Activated effector memory CD4-positive, alpha-beta T cell treated with Interleukin-2 at 50 U/mL for 16 hours (primary cell): ENCODE measurements at places on chromosomes 4 and X.

GRCh38 chrX:106899841-106900240 is 3.3 kb downstream of the RIPPLY1 start:
- no peak for DNase-seq

DNA sequence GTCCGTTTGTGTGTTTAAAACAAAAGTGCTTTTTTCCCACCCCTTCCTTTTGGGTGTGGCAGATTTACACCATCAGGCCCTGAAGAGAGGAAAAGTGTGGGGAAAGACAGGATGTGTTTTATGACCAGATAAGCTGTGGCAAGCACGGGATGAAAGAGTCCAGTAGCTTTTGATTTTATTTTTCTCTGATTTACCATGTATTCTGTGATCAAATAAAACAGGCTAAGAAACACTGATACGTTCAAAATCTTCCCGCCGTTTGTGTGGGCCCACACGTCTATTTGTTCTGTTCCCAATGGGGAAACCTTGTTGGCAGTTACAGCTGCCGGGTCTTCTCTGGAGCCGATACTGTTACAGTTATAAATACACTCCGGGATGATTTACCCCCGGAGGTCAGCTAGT is 10.8 kb downstream of the LRP2BP start:
- no peak for DNase-seq

- DNase-seq = no peak
Observed at GRCh38 chrX:45774961-45775360, 574.3 kb upstream of the DIPK2B start.

- DNase-seq = no peak
Observed at GRCh38 chr4:29983890-29984289, 736.3 kb upstream of the PCDH7 start.

- peak; percentile 30 for DNase-seq
Observed at GRCh38 chr4:38664706-38665401, 855 bp downstream of the KLF3 start.

DNA sequence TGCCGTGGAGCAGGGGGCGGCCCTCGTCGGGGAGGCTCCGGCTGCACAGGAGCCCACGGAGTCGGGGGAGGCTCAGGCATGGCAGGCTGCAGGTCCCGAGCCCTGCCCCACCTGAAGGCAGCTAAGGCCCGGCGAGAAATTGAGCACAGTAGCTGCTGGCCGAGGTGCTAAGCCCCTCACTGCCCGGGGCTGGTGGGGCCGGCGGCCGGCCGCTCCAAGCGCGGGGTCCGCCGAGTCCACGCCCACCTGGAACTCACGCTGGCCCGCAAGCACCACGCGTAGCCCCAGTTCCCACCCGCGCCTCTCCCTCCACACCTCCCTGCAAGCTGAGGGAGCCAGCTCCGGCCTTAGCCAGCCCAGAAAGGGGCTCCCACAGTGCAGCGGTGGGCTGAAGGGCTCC is 589.4 kb downstream of the PPP4R3C start:
- DNase-seq = no peak

DNA sequence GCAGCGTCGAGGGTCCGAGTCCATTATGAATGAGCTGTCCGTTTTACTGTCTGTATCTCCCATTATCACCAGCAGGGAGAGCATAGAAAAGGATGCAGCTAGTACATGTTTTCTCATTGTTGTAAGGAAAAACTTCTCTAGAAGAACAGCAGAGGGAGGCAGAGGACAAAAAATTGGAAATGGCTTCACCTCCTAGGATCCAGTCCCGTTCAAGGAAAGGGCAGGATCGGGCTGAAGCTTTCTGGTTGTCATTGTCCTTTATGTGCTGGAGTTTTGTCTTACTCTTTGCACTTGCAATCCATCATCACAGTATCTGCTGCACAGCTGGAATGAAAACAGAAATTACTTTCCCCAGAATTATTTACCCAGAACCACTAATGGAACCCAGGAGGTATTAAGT is 14.7 kb downstream of the NDP start:
- no peak for DNase-seq

DNA sequence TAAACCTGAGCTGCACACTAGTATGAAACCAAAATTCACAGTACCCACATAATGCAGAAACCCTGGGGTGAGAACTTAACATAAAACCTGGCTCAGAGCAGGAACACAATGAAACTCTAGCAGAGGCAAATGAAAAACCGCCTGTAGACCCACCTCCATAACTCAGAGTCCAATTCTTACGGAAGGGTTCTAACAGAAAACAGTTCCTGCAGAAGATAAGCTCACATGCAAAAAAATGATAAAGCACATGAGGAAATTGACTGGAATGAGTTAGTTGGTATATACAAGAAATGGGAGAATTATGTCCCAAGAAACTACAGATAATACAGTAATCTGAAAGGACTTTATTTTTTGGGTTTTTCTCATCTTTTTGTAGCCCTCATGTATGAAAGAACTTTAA is 14.7 kb downstream of the RTL9 start:
- no peak for DNase-seq

DNA sequence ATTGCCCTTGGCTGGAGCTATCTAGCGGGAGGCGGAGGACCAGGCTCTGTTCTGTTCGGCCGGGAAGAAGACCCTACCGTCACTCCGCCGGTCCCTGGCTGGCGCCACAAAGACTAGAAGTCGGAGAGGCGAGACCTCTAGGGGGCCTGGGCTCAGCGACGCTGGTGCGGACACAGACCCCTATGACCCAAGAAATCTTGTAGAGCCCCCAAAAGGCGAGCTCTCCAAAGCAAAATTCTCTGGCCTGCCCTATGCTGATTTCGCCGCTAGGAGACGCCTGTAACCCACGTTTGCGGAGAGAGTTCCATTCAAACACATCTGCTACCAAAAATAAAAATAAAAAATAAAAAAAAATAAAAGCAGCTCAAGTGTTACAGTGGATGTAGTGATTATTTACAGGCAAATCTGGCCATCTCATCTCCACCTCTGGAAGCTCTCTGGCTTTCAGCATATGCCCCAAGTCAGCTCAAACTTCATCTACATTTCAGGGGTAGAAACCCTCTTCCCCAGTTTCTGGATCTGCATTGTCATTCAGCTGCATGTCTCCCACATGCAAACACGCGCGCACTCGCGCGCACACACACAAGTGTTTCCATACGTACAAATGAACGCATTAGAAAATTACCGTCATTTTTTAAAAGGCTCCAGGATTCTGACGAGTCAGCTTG is 2.4 kb upstream of the PCDH10 start:
- DNase-seq = no peak

- no peak for DNase-seq
Observed at GRCh38 chr4:3863841-3864741, 97.9 kb downstream of the ADRA2C start.

- no peak for DNase-seq
Observed at GRCh38 chr4:35347276-35347675, 897.0 kb downstream of the ARAP2 start.

- DNase-seq = no peak
Observed at GRCh38 chr4:71355045-71355444, 16.2 kb downstream of the SLC4A4 start.

- no peak for DNase-seq
Observed at GRCh38 chrX:97026406-97026805, 142.7 kb downstream of the RPA4 start.

DNA sequence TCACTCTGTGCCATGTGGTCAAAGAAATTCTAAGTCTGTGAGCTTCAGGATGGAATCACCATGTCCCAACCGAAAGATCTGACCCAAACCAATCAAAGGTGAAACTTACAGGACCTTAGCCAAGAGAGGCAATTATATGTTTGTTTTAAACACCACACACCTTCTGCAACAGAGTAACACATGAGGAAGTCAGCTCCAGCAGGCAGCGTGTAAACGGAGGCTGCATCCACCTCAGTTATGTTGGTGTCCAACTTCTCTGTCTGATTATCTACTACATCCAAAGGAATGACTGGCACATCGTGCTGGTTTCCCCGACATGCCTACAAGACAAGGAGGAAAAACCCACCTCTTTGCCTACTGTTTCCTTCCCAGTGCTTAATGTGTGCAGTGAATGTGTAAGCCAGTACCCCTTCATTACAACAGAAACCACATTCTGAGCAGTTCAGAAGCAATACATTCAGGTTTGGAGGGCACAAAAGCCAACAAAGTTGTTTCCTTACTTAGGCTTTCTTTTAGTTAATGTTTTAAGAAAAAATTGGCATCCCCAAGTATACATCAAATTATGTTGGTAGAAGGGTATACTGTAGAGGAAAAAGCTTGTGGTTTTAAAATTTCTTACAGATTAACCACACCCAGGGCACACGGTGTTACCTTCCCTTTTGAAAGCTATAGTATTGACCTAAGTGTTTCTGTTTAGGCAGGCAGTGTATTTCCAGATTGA is 12.4 kb downstream of the CASP6 start:
- no peak for DNase-seq

DNA sequence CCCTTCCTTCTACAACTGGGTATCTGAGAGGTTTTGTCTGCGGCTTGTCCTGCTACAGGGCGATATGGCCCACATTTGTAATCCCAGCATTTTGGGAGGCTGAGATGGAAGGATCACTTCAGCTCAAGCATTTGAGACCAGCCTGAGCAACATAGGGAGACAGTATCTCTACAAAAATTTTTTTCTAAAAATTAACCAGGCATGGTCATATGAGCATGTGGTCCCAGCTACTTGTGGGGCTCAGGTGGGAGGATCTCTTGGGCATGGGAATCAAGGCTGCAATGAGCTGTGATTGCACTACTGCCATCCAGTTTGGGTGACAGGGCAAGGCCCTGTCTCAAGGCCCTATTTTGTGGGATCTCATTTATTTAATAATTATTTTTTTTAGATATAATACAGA is 420.6 kb upstream of the PABPC4L start:
- no peak for DNase-seq

GRCh38 chr4:6565691-6566390 is 9.1 kb upstream of the MAN2B2 start:
- DNase-seq = no peak

DNA sequence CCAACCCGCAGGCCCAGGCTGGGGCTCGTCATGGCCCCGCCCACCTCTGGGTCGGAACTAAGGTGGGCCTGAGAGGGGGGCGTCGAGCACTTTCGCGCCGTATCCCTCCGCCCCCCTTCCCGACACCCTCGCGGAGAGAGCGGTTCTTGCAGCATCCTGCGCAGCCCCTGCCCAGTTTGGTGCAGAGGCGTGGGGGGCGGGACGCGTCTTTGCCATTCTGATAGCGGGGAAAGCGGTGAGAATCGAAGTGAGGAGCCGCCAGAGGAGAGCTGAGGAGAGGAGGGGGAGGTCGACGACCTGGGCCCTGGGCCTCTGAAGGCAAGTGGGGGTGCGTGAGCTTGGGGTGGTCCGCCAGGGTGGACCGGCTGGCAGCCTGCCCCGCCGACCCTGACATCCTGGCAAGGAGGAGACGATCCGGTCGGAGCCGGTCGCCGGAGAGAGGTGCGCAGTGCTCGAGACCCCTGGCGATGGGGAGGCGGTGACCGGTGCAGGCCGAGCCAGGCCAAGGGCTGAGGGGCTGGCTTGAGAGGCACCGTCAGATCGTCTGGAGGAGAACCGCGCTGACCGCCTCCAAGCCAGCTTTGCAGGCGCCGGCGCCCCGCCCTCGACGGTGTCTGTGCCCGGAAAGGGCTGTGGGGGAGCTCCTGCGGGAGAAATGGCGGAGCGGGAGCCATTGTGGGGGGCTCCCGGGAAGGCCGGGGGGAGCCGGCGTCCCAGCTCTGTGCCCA is 25.5 kb downstream of the GPRASP3 start:
- no peak for DNase-seq

GRCh38 chr4:99759346-99759984 is 57.2 kb upstream of the DAPP1 start:
- DNase-seq = no peak

GRCh38 chr4:67355806-67356205 is 189.5 kb downstream of the CENPC start:
- no peak for DNase-seq

DNA sequence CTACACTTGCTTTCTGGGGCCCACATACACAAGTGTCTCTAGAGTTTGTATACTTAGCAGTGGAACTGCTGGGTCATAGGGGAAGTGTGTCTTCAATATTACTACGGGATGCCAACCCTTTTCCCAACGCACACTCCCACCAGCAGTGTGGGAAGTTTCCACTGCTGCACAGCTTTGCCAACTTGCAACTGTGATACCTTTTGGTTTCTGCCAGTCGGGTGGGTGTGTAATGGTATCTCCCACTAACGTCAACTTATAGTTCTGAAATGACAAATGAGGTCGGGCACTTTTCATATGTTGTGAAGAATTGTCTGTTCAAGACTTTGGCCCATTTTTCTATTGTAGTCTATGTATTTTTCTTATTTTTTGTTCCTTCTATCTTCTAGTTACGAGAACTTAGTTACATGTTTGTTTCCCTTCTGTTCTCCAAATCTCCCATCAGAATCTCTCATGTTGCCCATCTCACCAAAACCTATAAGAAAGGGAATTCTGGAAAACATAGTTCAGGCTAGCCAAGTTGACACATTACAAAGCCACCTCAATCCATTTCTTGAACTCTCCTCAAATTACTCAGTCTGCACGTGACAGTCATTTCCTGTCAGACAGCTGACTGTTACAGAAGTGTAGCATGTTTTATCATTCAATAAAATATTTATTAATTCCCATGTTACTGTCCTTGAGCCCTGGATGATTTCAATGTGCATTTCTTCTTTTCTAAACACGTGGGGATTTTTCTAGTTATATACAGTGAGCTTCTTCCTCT is 30.7 kb downstream of the PNMA6E start:
- no peak for DNase-seq

GRCh38 chrX:139691843-139692505 is 16.0 kb downstream of the MCF2 start:
- DNase-seq = no peak

GRCh38 chrX:112672788-112673560 is 6.8 kb downstream of the LHFPL1 start:
- DNase-seq = no peak

DNA sequence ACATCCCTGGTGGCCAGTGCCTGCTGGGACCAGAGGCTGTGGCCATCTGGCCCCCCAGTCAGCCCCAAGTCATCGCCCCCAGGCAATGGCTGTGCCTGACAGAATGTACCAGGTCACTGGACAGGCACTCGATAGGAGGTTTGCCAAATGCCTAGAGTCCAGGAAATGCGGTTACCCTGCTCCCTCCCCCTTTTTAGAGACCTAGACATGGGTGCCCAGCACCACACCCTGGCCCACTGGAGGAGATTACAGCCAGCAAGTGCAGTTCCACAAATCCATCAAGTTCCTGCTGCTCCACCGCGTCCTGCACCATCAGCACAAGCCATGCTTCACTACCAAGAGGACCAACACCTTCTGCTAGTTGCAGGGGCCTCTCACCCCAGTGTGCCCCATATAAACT is 16.2 kb upstream of the ZFX start:
- no peak for DNase-seq

DNA sequence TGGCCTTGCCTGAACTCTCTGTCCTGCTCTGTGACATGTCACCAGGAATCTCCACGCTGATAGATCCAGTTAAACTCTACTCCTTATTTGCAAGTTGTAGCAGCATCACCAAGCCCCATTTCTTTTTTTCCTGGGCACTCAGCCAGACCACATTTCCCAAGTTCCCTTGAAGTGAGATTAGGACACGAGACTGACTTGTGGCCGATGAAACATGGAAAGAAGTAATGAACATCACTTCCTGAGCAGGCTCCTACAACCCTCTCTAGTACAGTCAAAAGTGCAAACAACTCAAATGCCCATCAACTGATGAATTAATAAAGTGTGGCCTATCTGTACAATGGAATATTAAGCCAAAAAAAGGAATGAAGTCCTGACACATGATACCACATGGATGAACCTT is 74.6 kb downstream of the MAP3K15 start:
- DNase-seq = no peak

GRCh38 chr4:172173206-172173605 is 360.0 kb downstream of the GALNTL6 start:
- no peak for DNase-seq
